Fibroblast of skin of right biceps (primary cell): ENCODE measurements at places on chromosomes 1 and 21.

DNA sequence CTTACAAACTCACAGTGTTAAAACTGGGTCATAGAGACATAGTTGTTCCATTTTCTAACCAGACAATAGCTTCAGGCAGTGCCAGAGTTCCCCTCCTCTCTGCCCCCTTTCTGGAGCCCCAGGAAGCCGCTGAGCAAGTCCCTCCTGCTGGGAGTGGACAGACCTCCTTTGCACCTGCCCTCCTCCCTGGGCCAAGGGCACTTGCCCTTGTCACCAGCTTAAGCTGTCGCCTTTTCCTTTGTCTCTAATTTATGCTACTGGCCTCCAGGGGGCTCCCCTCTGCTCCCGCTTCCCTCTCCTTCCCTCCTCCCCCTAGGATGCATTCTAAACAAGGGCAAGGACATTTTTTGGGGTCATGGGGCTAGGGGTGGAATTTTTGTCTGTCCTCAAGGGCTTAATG, 182.4 kb downstream of the MIS18A start:
- DNase-seq, result peak; percentile 21

DNA sequence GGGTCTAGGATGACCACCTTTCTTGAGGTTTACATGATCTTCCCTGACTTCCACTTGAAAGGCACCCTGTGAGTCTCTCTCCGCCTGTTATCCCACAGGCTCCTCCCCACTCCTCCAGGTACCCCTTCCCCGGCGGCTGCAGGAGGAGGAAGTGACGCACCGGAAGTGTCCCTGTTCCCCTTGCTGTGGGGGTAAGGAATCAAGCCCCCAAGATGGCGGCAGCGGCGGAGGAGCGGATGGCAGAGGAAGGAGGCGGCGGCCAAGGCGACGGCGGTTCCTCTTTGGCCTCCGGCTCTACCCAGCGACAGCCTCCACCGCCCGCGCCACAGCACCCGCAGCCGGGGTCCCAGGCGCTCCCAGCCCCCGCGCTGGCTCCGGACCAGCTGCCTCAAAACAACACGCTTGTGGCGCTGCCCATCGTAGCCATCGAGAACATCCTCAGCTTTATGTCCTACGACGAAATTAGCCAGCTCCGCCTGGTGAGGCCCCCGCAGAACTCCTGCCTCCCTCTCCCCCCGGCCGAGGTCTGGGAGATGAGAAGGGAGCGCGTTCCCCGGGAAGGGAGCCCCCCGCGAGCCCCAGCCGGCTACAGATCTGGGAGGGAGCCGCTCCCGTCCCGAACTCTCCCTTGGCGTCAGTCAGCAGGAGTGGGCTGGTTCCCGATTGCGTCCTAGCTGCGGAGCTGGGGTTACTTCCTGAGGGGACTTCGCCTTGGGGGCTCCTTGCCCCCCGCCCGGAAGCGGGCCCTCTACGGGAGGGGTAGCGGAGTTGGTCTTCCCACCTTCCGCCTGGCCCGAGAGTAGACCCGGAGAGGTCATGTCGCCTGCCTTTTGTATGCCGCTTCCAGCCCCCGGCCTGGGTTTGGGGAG, at the start of gene FBXO28:
FBXO28 (plus strand) TSS at position 194 of the 869 bp plus-strand sequence; CDS start at position 213, 19 bp downstream.
- DNase-seq, result peak; percentile 95

GRCh38 chr1:171798311-171798710, 16.9 kb downstream of the METTL13 start:
- DNase-seq, result no peak

DNA sequence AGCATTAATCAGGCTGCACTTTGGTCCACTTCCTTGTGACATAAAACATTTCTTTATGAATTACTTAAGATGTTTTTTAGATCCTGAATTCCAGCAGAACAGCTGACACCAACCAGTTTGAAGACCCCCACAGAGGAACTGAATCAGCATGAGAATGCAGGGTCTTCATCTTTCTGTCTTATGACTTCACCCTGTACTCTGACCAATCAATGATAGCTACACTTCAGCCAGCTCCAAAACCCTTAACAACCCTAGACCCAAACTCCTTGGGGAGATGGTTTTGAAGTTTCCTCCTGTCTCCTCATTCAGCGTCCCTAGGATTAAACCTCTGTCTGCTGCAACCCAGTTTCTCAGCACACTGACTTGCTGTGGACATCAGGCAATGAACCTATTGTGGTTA, 175.0 kb downstream of the CTH start:
- DNase-seq, result no peak

- DNase-seq, result peak; percentile 90
Measured at GRCh38 chr1:114353262-114353661, 157.7 kb downstream of the TRIM33 start.

DNA sequence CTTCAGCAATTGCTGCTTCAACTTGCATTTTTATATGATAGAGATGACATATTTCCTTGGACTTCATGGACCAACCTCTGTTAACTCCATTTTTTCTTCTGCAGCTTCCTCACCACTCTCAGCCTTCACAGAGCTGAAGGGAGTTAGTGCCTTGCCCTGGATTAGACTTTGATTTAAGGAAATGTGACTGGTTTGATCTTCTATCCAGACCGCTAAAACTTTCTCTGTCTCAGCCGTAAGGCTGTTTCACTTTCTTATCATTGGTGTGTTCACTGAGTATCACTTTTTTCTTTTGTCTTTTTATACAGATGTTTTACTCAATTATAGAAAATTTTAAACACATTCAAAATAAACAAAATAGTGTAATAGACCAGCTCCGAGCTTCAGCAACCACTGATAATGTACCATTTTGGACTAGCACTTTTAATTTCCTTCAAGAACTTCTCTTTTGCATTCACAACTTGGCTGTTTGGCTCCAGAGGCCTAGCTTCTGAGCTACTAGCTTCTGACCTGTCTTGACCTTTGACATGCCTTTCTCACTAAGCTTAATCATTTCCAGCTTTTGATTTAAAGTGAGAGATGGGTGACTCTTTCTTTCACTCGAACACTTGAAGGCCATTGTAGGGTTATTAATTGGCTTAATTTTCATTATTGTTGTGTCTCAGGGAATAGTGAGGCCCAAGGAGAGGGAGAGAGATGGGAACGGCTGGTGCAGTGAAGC, 9.3 kb downstream of the NEK7 start:
- DNase-seq, result no peak

- DNase-seq, result peak; percentile 45
Measured at GRCh38 chr1:109361649-109362048, 36.1 kb downstream of the SORT1 start.

DNA sequence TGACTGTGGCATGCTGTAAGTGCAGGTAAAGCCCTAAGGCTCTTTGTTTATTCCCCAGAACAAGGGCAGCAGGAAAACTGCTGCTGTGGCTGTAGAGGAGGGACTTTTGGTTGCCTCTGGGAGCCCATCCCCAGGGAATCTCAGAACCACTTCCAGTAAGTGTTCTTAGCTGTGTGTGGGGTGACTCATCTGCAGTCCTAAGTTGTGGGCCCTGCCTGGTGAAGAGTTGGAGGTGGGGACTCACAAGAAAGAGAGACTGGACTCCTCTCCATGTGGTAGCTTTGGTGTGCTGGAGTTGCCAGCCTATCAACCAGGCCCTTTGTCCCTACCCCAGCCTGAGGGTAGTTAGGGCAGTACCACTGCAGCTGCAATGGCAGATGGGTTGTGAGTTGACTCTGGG, 24.0 kb upstream of the DENND1B start:
- peak; percentile 95 for DNase-seq

- DNase-seq, result no peak
Measured at GRCh38 chr1:248736977-248737376, 18.6 kb downstream of the LYPD8 start.

GRCh38 chr1:17185485-17185860, 19.5 kb upstream of the PADI1 start:
- DNase-seq, result no peak

GRCh38 chr1:93638981-93639380, 42.7 kb downstream of the BCAR3 start:
- no peak for DNase-seq

- DNase-seq, result no peak
Measured at GRCh38 chr21:25243808-25244207, 363.5 kb downstream of the MRPL39 start.

- DNase-seq, result no peak
Measured at GRCh38 chr1:76511558-76512179, 355.6 kb upstream of the ST6GALNAC5 start.

- DNase-seq, result no peak
Measured at GRCh38 chr1:226864311-226864710, 6.1 kb upstream of the PSEN2 start.

DNA sequence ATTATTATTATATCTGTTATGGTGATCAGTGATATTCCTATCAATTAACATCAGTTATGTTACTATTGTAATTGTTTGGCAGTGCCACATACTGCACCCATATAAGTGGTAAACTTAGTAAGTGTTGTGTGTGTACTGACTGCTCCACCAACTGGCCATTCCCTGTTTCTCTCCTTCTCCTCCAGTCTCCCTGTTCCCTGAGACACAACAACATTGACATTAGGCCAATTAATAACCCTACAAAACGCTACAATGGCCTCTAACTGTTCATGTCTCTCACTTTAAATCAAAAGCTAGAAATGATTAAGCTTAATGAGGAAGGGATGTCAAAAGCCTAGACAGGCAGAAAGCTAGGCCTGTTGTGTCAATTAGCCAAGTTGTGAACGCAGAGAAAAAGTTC, 6.6 kb upstream of the THRAP3 start:
- DNase-seq, result peak; percentile 26

DNA sequence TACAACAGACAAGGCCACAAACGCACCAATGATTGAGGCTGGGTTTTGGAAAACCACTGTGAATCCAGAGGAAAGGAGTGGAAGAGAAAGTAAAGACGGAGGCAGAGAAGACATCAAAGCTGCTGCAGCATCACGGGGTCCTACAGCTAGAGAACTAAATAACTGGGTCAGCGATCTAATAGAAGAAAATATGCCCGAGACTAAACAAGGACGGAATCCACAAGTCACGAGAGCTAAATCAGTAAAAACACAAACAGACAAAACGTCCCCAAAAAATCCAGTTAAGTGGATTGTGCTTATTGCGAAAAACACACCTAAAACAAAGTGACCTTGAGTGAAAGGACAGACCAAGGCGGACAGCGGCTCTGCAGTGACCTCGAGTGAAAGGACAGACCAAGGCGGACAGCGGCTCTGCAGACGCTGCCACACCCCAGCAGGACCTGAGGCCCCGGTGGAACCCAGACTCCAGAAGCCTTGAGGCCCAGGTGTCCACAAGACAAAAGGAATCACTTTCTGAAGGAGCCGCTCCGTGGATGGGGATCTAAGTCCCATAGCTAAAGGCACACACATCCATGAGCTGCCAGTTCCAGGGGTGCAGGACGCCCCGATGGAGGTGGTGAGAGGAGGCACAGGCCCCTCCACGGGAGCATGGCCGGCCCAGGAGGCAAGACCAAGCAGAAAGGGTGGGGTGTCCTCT, 6.0 kb downstream of the FTCD start:
- DNase-seq, result no peak

DNA sequence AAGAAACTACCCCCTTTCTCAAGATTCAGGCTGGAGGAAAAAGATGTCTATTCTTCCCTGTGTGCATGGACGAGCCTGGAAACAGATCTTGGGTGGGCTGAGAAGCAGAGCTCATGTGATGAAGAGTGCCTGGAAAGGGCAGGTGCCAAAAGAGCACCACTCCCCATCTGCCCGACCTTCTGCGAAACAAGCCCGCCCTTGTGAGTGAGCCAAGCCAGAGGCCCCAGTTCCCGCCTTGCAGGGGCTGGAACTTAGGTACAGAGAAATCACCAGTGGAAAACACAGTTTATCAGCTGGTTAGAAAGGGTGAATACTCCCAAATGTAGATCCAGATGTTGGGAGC, 26.7 kb upstream of the A3GALT2 start:
- peak; percentile 31 for DNase-seq

DNA sequence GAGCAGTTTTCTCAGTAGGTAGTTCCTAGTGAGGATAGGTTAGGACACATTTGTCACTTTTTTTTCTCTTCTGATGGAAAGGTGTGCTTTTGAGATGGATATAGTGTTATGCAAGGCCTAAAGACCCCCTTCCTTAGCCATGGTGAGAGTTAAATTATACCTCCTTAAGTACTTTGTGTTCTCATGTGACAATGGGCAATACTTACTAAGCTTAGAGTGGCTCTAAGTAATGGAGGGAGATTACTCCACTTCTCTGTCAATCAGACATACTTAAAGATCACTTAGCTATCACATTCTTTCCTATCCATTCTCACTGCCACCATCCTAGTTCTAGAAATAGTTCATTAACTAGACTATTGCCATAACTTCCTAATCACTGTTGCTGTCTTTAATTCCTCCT, 265.6 kb downstream of the PBX1 start:
- DNase-seq, result no peak

GRCh38 chr21:45579383-45580180, 37.3 kb upstream of the SLC19A1 start:
- DNase-seq, result no peak

DNA sequence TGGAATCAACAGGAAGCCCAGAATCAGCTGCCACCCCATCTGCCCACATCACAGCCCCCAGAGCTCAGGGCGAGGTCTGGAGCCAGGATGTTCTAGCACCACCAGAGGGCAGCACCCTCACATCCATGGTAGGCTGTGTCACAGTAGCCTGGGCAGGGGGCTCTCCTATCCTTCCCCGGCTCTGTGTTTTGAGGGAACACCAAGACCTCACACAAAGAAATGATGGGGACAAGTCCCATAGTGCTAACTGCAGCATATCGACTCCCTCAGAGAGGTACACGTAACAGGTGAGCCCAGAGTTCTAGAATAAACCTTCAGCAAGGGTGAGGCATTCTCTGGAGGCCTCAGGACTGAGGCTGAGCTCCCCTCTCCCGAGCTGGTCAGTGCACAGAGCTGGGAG, 2.3 kb upstream of the KCNC4 start:
- peak; percentile 37 for DNase-seq

GRCh38 chr1:23957096-23957495, 2.5 kb upstream of the PNRC2 start:
- DNase-seq, result no peak

DNA sequence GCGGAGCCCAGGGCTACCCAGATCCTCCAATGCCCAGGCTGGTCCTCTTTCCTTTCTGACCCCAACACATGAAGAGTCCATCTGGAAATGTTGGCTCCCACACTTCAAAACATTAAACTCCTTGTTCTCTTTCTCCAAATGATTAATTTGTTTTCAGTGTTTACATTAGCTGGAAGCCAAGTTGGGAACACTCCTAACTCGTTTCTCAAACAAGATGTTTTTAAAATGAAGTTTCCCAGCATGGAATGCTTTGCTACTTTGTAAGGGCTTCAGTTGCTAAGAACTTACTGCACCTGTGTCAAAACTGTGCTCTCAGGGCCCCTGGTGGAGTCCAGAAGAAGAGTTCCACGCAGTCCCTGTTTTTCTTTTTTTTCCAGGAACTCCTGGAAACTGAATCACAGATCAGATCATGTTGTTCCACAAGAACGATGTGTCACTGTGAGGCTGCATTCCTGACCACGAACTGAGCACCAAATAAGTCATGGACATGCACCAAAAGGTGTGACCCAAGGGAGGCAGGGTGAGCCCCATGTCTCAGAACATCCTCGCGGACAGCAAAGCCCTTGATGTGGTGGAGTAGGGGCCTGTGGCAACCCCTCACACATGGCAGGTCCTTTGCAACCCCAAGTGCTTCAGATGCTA, 257.3 kb downstream of the KCNJ6 start:
- peak; percentile 83 for DNase-seq

GRCh38 chr1:67479146-67479891, 49.1 kb upstream of the SERBP1 start:
- peak; percentile 52 for DNase-seq
